ENCODE measurements at places on chromosomes 5 and 9.

DNA sequence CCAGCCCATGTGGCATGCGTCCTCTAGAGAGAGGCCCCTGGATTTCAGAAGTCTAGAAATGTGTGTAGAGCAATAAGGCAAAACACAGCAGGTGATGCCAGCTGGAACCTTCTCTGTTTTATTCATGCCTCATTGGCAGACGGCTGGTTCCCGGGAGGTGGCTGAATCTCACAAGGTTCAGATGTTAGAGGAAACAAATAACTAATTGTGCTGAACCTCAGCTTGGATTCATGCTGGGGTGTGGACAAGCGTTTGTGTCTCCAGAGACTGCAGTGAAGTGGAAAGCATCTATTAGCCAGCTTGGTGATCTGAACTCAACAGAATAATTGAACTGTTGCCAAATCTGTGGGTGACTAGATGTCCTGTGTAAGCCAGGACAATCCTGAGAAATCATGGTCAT, 131.1 kb upstream of the NR4A3 start:
- no peak for DNase-seq

GRCh38 chr9:96607971-96608370, 11.7 kb downstream of the CDC14B start:
- DNase-seq: no peak

DNA sequence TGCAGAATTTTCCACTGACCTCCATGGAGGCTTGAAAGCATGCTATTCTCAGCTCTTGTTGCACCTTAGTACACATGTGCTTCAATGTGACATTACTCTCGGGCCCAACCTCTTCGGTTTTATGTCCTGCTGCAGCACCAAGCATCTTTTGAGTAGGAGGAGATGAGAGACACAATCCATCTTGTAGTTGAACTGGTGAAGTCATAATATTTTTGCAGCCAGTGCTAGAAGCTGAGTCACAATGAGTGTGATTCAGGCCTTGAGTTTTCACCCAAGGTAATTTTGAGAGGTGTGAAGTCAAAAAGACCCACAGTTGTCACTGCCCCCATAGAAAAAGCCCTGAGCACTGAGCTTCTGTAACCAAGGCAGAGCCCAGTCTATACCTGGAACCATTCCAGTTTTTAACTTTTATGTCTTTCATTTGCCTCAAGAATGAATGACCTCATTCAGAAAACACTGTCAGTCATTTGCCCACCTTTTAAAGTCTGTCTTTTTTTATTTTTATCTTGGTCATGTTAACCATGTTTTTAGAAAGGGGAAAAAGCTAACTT, 117.7 kb downstream of the ZNF462 start:
- DNase-seq: no peak

DNA sequence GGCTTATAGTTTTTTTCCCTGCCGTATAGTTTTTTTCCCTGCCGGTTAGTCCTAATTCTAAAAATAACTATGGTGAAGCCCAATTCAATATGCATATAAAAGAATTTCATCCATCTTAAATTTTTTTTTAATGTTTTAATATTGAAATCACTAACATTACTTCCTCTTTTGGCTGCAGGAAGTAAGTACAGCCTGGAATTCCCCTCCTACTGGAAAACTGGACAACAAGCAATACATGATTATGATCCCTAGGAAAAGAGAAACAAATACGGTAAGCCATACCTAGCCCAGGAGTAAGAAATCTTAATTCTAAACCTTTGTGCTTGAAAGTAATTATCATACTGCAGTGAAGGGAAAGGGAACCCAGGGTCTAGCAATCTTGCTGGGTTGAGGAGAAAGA, 119.0 kb downstream of the NR3C1 start:
- no peak for DNase-seq

DNA sequence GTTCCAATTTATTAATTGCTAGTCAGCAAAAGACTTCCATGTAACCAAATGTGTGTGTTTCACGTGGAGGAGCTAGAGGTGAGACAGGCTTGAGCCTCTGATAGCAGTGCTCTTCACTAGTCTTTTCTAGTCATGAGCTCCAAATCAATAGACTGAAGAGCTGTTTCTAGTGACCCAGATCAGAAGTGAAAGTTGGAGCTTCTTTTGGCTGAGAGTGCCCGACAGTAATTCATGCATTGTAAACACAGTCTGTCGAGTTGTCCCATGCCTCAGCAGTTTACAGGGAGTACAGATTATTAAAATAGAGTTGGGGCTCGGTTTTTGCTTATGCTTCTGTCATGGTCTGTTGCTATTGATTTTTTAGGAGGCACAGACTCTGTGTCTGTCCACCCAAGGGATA, 793.1 kb downstream of the DTWD2 start:
- DNase-seq: no peak

- no peak for DNase-seq
Observed at GRCh38 chr9:123336449-123336848, 19.5 kb upstream of the CRB2 start.

GRCh38 chr9:123426406-123426805, 70.4 kb downstream of the CRB2 start:
- no peak for DNase-seq

GRCh38 chr9:126058591-126058990, 268.0 kb upstream of the MVB12B start:
- DNase-seq: no peak

GRCh38 chr9:15146268-15146700, 160.7 kb downstream of the TTC39B start:
- DNase-seq: no peak

- DNase-seq: no peak
Observed at GRCh38 chr5:139460455-139460854, 2.1 kb downstream of the ECSCR start.

DNA sequence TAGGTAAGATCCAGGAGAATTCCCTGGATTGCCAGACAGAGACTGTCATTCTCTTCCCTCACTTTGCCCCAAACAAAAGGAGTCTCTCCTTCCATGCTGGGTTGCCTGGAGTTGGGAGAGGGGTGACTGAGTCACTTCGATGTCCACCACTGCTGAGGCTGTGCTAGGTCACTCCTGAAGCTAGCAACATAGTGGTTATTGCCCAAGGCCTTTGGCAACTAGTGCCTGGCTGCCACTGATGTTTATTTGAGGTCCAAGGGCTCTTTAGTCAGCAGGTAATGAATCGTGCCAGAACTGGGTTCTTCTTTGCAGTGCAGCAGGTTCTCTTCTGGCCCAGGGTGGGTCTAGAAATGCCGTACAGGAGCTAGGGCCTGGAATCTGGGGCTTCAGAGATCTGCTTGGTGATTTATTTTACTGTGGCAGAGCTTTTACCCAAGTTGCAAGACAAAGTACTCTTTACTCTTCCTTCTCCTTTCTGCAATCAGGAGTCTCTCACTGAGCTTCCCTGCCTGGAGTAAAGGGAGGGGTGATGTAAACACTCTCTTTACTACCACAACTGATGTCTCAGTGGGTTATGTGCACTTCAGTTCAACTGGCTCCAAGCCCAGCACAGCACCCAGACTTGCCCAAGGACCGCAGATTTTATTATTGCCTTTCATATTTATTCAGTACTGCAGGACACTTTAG, 155.7 kb upstream of the SH3GL2 start:
- no peak for DNase-seq

- DNase-seq: no peak
Observed at GRCh38 chr5:149108651-149109280, 32.5 kb upstream of the ABLIM3 start.

GRCh38 chr9:132114102-132114707, 34.5 kb upstream of the MED27 start:
- DNase-seq: no peak

DNA sequence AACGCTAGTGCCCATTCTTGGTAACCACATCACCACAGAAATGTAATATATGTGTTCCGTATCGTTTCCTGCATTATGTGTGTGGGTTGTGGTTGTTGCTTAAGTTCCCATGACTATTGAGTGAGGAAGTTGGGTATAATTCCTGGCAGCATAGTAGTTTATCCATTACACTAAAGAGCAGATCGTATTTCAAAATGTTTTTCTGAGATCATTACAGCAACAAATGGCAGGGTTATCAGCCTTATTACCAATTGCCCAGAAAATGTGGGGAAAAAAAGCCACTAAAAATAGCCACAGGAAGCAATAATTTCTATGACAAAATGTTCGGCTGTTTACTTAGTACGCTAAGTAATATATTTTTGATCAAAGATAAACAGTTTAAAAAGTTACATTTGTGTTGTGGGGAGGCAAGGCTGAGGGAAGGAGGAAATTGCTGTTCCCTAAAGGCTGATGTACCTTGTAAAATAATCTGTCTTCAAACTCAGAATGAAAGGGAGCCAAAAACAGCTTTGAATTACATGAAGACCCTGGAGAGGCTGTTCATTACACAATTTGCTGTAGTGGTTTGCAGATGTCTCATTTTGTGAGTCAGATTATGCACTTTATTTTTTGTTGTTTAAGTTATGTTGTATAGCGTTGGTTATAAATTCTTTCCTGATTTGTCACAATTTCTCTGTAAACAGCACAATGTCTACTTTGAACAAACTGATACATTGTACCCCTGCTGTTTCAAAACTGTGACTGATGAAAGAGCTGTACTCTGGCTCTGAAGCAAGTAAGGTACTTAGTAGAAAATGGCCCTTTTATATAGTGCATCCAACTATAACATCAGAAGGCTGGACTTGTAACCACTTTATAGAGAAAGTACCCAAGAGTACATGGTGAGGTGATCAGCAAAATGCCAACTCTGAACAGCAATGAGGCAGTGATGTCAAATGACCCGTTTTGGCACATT, 1028.5 kb downstream of the NR2F1-AS1 start:
- no peak for DNase-seq

GRCh38 chr9:5582835-5583195, 46.1 kb upstream of the RIC1 start:
- no peak for DNase-seq

DNA sequence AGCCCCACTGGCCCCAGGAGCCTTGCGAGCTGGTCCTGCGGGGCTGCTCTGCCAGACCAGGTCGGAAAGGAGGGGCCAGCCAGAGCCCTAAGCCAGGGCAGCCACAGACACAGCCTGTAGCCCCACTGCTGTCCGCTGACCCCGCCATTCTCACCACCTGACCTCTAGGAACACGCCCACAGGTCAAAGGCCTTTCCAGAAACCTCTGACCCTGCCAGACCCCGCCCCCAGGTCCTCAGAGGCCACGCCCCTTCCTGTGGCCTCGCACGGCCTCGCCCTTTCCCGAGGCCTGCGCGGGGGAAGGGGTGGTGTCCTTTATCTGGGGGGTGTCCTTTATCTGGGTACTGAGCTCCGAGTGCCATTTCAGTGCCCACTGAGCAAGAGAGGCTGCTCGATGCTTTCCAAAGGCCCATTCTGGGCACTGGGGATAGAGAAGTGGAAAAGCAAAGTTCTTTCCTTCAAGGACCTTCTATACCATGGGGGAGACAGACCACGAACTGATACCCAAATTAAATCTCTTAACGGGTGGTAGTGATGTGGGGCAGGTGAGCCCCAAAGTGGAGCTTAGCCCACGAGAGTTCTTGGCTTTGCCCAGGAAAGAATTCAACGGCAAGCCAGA, 46.5 kb downstream of the P4HA2 start:
- no peak for DNase-seq

DNA sequence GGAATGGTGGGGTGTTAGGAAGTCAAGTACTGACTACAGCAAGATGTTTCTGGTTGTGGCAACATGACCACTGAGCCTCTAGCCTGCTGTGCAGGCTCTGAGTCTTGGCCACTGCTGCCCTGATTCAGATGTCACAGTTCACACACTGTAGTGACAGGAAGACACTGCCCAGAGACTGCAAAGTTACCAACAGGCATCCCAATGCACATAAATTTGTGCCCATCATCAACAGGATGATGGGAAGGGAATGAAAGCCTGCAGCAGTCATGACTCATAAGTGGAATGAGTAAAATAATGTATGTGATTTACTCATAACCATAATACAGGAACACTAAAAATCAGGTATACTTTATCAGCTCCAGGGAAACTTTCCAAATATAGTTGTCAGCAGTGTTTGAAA, 251.6 kb upstream of the HAPLN1 start:
- DNase-seq: no peak

GRCh38 chr9:123523001-123523400, 167.0 kb downstream of the CRB2 start:
- no peak for DNase-seq

DNA sequence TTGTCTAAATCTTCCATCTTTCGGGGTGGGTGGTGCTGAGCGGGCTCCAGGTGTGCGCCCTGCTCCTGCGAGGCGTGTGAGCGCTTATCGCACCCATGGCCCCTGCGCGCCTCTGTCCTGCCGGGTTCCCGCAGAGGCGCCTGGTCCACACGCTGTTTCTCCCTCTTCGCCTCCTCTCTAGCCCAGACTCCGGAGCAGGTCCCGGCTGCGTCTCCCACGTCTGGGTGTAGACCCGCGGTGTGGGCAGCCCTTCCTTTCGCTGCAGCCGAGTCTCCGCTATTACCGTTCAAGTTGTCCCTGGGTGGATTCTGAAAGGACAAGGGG, 40.5 kb upstream of the PLEKHG4B start:
- no peak for DNase-seq

- DNase-seq: no peak
Observed at GRCh38 chr9:14014218-14014617, 299.7 kb downstream of the NFIB start.

DNA sequence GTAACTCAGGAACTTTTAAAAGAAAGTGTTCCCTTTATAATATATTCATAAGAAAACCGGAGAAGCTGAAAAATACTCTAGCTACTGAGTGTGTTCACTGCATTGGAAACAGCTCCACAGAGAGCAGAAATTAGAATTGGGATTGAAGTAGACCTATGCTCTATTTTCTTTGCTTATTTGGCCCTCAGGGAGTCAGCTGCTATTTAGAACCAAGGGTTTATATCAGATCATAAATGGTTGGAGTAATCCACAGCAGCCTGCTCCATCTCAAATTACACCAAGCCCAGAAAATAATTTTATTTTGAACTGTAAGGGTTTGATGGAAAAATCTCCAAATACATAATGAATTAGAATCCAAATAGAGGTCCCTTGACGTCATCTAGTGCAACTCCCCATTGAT, 202.6 kb downstream of the ADAMTSL1 start:
- DNase-seq: no peak

DNA sequence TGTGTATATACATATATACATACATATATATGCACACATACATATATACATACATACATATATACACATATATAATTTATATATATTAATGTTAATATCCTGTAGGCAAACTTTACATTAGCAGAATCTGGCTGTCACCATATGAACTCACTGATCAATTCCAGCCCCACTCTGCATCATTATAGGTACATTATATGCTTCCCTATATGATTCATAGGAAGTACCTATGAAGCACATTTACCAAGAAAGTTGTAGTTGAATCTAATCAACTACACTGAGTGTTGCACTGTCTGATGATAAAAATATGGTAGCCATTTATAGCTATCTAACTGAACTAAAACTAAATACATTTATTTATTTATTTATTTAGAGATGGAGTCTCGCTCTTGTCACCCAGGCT, 5.5 kb upstream of the SPATA6L start:
- DNase-seq: no peak

- no peak for DNase-seq
Observed at GRCh38 chr9:85511746-85512145, 230.0 kb downstream of the AGTPBP1 start.

- no peak for DNase-seq
Observed at GRCh38 chr5:43020399-43020746, 19.7 kb downstream of the ANXA2R start.

DNA sequence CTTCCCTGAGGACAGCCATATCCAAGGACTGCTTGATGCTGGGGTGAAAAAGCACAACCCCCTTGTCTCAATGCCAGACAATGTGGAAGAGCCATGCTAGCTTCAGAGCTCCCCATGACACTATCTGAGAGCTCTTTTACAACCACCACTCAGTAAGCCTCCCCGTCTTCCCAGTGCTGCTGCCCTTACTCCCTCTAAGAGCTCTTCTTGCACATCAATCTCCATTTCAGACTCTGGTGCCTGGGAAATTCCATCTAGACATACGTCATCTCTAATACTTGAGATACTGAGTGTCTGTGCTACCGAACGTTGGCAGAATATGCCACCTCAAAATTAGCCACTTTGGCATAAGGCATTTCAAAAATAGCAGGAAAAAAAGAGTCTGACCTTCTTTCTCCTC, 94.5 kb downstream of the EDIL3 start:
- DNase-seq: no peak

Measured in chondrocyte (in vitro differentiated cells).